ENCODE measurements at places on chromosomes 6 and 20. TPM values are rescaled to one million over a fixed set of nuclear protein-coding genes. Genes with fewer than 3 reads are reported as not detected.

Gene NHLRC1
- 2.4 TPM for polyA plus RNA-seq

Gene SMLR1
- polyA plus RNA-seq = not detected

Gene FOXS1
- 1.7 TPM for polyA plus RNA-seq

Gene COX4I2
- polyA plus RNA-seq = 10.1 TPM

Gene MYLK4
- polyA plus RNA-seq = 0.42 TPM

Gene TMC2
- 0.34 TPM for polyA plus RNA-seq

Gene MCHR2
- polyA plus RNA-seq = not detected

Gene IL17A
- not detected for polyA plus RNA-seq

Gene CALHM5
- 1.7 TPM for polyA plus RNA-seq

Gene AAR2
- polyA plus RNA-seq = 46.2 TPM

Gene SPATA25
- 3.8 TPM for polyA plus RNA-seq

Gene BPIFB1
- polyA plus RNA-seq = not detected

Gene PRICKLE4
- 3.7 TPM for polyA plus RNA-seq

Gene AVP
- not detected for polyA plus RNA-seq

Gene HLA-DOB
- polyA plus RNA-seq = 0.90 TPM

Gene CTAGE9
- polyA plus RNA-seq = not detected

Gene WFDC2
- 430 TPM for polyA plus RNA-seq

Gene BPIFB4
- 0.06 TPM for polyA plus RNA-seq

Gene SH3BGRL2
- polyA plus RNA-seq = 20.8 TPM

Gene SCAND1
- polyA plus RNA-seq = 99.1 TPM

Gene PLN
- 96.0 TPM for polyA plus RNA-seq

Gene ACTR5
- 7.0 TPM for polyA plus RNA-seq

Gene CRISP2
- not detected for polyA plus RNA-seq

Gene HLA-DQA1
- polyA plus RNA-seq = 41.8 TPM

Gene RBPJL
- not detected for polyA plus RNA-seq

Gene IL17F
- not detected for polyA plus RNA-seq

Gene SLC17A2
- polyA plus RNA-seq = 0.04 TPM

Gene GPR63
- polyA plus RNA-seq = 1.1 TPM

Gene DPPA5
- not detected for polyA plus RNA-seq

Gene UBE2V1
- 85.7 TPM for polyA plus RNA-seq

Gene KHDRBS2
- polyA plus RNA-seq = 0.29 TPM

Gene BPIFA1
- polyA plus RNA-seq = not detected

Gene C6orf58
- polyA plus RNA-seq = not detected
